ENCODE measurements at places on chromosomes 3 and 15.

- DNase-seq = no peak
Measured at GRCh38 chr3:144128108-144128892, 156.7 kb downstream of the DIPK2A start.

- no peak for DNase-seq
Measured at GRCh38 chr15:101523560-101523940, 34.0 kb upstream of the PCSK6 start.

DNA sequence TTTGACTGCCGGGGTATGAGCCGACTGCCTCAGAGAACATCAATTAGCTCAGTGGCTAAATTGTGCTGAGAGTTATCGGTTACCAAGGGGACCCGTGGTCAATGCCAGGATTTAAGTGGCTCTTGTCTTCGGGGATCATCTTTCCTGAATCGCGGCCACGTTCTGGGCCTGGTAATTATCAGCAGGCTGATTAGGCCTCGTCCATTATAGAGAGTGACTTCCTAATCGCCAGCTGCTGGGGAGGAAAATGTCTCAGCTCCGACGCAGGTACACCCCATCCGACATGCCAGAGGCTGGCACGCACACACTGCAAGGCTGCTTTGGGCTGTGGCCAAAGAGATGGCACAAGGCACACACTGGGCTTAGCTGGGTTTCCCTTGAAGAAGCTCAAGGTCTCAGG lies 10.6 kb downstream of the TRH start:
- no peak for DNase-seq

GRCh38 chr15:94524565-94524964 lies 293.2 kb downstream of the MCTP2 start:
- no peak for DNase-seq

DNA sequence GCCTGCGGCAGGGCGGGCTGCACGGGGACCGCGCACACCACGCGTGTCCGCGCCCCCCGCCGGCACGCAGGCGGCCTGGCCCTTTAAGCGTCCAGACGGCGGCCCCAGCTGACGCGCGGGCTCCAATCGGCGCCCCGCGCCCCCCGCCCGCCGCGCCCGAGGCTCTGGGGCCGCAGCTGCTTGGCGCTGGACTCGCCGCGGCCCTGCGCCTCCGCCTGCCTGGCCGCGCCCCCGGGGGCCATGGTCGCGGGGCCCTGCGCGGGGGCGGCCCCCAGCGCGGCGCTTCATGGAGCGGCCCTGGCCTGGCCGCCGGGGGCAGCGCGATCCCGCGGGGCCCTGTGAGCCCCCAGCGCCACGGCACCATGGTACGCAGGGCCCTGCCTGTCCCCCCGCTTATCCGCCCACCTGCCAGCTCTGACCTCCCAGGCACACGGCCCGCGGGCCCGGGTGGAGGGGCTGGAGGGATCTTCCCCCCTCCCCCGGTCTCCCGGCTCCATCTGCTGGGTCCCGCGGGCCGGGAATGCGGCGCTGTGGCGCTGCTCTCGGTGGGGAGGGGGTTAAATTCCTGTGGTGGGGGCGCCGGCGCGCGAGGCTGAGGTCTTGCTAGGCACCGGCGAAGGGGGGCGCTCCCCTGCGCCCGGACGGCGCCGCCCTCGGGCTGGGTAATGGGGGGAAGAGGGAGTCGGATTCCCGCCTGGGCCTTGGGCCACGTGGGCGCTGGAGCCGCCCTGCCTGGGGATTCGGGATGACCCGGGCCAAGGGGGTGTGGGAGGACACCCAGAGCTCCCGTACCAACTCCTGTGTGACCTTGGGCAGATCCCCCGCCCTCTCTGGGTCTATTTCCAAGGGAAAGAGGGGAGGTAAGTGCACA lies 1.1 kb downstream of the ZBTB47 start:
- no peak for DNase-seq

- DNase-seq = peak; percentile 97
Measured at GRCh38 chr3:126703512-126704493, at the start of gene CHCHD6. Gene CHCHD6 (plus strand): TSS chr3:126704240. CDS start chr3:126704313, 73 bp downstream.
